ENCODE measurements at places on chromosomes 7 and 10. TPM values are rescaled to one million over a fixed set of nuclear protein-coding genes. Genes with fewer than 3 reads are reported as not detected.

GRCh38 chr7:50644114-50644513 is 78.9 kb upstream of the DDC start:
- no peak for DNase-seq

DNA sequence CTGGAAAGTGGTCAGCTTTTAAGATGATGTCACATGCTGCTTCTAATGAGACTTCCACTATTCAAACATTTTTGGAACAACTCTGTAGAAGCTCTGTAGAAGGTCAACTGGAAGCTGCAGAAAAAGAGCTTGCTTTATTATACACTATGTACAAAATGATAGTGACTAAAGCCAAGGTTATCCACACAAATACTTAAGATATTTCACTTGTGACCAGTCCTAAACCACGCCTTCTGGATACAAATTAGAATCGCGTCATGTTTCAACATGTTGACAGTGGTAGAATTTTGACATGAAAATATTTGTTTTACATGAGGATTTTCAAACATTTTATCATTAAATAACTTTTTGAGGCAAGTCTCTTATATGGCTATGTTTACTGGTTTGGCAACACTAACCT is 499.6 kb upstream of the PHF14 start:
- no peak for DNase-seq

DNA sequence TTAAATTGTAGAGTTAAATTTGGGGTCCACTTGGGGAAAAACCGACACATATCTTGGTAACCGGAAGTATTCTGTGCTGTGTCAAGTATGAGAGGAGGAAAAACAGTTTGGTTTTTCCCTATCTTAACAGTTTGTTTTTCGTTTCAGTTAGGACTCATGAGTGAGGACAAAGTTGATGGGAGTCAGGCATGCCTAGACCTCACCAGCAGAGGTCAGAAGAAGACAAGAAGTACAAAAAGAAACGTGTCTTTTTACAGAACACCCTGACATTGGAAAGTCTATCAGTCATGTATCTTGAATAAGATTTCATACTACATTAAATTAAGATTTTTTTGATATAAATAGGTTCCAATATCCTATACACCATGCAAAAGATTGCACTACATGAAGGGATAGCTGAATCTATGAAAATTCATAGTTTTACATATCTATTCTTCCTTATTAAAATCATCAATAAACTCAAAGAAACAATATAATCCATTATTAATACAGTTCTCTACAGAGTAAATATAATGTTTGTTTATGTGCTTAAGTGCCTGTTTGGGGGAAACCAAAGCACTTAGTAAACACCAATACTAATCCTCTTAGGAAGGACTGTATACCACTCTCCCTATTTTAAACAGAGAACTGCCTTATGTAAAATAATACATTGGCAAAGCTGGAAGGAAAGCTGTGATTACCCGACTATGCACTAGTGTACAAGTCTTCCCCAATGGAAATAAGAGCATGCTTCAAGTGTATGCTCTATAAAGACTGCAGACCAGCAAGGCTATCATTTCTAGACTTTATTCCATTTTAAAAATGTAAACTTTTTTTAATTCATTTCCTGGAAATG is 95.6 kb downstream of the USP6NL start:
- DNase-seq: no peak

- DNase-seq: no peak
Observed at GRCh38 chr7:139855498-139856270, 26.6 kb downstream of the TBXAS1 start.

DNA sequence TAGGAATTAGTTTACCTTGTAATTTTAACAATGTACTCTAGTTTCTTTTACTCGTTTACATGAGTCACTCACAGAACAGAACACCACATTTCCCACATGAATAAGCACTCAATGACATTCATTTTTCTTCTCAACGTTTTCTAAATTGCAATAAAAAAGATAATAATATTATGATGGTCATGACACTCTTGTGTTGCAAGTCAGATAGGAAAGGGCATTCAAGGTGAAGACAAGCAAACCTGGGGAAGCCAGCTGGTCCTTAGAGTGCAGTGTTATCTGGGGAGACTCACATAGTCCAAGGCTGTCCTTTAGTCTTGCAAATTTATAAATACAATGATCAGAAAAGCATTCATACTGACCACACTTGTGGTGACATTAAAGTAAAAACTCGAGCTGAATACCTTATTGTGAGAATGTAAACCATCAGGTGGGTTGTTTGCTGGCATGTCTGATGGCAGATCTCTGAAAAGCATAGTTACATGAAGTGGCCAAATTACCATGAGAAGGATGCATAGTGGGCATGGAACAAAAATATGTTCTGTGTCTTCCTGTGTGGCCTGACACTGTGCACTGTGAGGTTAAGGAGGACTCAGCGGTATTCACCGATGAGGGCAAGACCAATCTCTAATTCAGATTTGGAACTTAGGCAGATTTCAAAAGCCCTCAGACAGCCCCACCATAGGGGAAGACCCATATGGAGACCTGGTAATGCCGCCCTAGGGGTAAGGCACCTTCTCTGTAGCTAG is 158.9 kb upstream of the ASAH2 start:
- DNase-seq: no peak

Gene CARD11
- total RNA-seq: 0.96 TPM

Gene TAS2R5
- 0.40 TPM for total RNA-seq
